ENCODE measurements at places on chromosomes 5 and 9. TPM values are rescaled to one million over a fixed set of nuclear protein-coding genes. Genes with fewer than 3 reads are reported as not detected.

ADAMTSL2 gene
- not detected for total RNA-seq

BAAT gene
- total RNA-seq = not detected

PCA3 gene
- total RNA-seq = 1.2 TPM

SQSTM1 gene
- 758 TPM for total RNA-seq

CCNJL gene
- 3.2 TPM for total RNA-seq

FBXL7 gene
- 5.3 TPM for total RNA-seq

GCNT4 gene
- total RNA-seq = 0.07 TPM
